ENCODE measurements at places on chromosomes 3 and 15. TPM values are rescaled to one million over a fixed set of nuclear protein-coding genes. Genes with fewer than 3 reads are reported as not detected.

Gene SELENOT
- total RNA-seq, result 88.7 TPM

Gene STAG1
- 25.4 TPM for total RNA-seq

Gene SAMD7
- total RNA-seq, result not detected

Gene MELTF
- 0.40 TPM for total RNA-seq

Gene POLQ
- 0.99 TPM for total RNA-seq

Gene GNAI2
- total RNA-seq, result 415 TPM

Gene MKRN3
- 0.65 TPM for total RNA-seq

Gene RAB8B
- total RNA-seq, result 47.7 TPM

Gene ADGRG7
- total RNA-seq, result not detected

Gene ATP13A4
- under 0.01 TPM for total RNA-seq

Gene ZBBX
- not detected for total RNA-seq

Gene IQCF2
- total RNA-seq, result not detected

Gene HTR3E
- total RNA-seq, result not detected

Gene RIOX2
- total RNA-seq, result 27.0 TPM

Gene STARD5
- total RNA-seq, result 0.87 TPM

Gene TNFSF10
- total RNA-seq, result 91.1 TPM

Gene SMCO1
- total RNA-seq, result not detected

Gene CPEB1
- under 0.01 TPM for total RNA-seq

Gene PRKCI
- 23.1 TPM for total RNA-seq

Gene LRRC31
- not detected for total RNA-seq

Gene TIGIT
- not detected for total RNA-seq

Gene LRRIQ4
- total RNA-seq, result not detected

Gene APOD
- total RNA-seq, result 2.4 TPM

Gene SI
- total RNA-seq, result not detected

Gene PLD1
- 62.1 TPM for total RNA-seq

Gene MAPK6
- total RNA-seq, result 24.6 TPM

Gene GCNT3
- total RNA-seq, result not detected

Gene GABRB3
- total RNA-seq, result 0.40 TPM

Gene DNASE1L3
- 5.0 TPM for total RNA-seq

Gene IL17RE
- under 0.01 TPM for total RNA-seq
